ENCODE measurements at places on chromosomes 6 and 20.
A peak's percentile ranks its signal among the peaks of the same experiment; 100 is the strongest.

DNA sequence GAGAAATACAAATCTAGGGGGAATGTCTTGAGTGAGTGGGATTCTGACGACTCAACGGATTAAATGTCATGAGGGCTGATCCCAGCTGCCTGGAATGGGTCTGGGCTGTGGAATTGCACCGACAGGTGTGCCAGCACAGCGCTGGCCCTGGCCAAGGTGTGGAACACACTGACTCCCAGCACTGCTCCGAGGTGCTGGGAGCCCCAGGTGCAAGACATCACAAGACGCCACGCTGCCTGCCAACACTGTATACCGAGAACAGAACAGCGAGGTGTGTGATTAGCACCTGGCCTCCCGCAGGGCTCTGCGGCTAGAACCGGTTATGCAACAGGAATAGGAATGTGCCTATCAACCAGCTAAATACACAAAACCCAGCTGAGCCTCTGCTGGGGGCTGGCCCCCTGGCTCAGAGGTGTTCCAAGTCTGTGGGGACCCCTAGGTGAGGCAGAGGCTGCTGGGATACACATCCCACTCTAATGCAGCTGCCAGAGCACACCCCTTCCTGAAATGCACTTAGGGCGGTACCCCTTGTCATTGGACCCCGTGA, 24.8 kb upstream of the APMAP start:
- DNase-seq, result no peak

DNA sequence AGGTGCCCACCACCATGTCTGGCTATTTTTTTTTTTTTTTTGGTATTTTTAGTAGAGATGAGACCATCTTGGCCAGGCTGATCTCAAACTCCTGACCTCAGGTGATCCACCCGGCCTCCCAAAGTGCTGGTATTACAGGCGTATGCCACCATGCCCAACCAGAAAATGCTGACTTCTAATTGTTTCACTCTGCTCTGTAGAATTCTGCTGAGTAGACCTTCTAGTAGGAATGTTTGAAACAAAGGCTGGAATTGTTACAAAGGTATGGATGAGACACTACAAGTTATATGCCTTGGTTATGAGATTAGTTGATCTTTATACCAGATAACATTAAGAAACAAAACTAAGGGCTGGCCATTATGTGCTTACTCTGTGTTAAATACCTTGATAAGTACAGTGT, 44.8 kb downstream of the MEP1A start:
- DNase-seq, result no peak

DNA sequence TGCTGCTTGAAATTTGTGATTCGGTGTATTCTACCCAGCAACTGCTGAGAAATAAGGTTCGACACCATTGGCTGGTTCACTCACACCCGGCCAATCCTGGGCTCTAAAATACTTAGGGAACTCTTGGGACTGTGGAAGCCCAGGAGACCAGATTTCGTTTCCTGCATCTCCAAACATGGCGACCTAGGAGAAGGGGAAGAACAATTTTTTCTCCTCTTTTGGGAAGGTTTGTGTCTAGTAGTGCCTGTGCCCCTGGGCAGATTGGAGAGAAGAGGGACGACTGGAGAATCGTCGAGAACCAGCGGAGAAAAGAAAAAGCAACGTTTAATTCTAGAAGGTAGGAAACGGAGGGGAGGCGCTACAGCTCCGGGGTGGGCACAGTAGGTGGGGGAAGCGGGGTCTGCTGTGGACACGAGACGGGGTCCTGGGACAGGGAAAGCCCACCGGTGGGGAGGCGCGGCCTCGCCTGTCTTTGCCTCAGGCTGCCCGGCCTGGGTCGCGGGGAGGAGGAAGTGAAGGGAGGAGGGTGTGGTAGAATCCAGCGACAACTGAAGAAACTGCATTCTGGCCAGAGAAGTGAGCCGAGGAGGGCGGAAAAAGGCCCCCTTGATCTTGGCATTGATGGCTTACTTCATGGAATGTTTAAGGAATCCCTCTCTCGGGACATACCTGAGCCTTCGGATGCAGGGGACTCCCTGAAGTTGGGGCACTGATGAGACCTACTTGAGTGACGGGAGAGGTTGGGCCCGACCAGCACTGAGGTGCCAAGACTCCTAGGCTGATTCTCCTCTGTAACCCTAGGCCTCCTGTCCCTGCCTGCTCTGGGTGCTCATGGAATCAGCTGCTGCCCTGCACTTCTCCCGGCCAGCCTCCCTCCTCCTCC, at the start of gene BTN2A1:
Gene BTN2A1, plus strand, starts transcription at position 150 of the 883 bp plus-strand sequence. Its CDS starts 682 bp downstream, at position 832.
- DNase-seq, result peak; percentile 90

DNA sequence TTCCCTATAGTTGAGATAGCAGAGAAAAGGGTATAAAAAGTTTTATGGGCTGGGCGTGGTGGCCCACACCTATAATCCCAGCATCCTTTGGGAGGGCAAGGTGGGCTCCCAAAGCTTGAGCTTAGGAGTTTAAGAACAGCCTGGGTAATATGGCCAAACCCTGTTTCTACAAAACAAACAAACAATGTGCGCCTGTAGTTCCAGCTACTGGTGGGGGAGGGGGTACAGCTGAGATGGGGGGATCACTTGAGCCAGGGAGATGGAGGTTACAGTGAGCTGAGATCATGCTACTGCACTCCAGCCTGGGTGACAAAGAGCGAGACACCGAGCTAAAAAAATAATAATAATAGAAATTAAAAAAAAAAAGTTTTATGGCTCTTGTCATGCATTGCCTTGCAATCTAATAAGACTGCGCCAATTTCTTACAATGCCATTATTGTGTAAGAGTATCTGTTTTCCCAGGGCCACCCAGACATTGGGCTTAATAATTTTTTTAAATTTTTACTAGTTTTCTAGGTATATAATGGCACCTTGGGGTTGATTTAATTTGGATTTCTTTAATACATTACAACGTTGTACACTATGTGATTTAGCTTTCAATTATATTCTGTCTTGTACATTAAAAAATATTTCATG, 3.9 kb downstream of the ACSS2 start:
- no peak for DNase-seq

DNA sequence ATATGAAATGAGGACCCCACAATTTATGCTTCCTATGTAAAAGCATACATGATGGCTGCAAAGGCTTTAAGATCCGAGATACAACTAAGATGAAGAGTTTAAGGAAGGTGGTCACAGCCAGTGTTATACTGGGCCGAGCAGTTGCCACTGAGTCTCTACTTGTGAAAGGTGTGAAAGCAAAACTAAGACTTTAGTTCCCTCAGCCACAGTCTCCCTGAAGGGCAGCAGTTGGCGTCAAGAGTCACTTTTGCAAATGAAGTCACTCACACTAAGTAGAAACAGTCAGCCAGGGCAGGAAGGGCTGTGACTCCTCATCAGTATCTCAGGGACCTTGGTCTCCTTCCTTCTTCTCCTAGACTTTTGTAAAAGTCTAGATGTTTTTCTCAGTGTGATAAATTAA, 191.6 kb upstream of the MCHR2 start:
- no peak for DNase-seq

- no peak for DNase-seq
These were observed 114.6 kb upstream of the RIPOR2 start for GRCh38 chr6:25050356-25050755.

GRCh38 chr6:137601471-137601870, 107.3 kb upstream of the OLIG3 start:
- DNase-seq, result no peak

DNA sequence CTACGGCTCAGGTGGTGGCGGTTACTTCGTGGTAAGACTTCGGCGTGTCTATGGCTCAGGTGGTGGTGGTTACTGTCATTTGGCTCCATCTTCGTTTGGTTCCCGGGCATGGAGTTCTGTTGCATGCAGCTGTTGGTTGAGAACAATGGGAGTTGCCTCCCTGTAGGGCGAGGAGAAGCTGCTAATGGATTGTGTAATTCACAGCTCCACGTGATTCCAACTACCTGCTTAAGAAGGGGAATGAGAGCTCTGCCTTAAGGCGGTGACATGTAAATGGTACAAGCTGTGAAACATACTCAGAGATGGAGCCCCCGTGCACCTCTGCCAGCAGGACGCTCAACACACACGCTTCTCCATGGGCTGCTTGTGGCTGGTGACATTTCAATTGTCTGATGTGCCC, 12.4 kb upstream of the DACT2 start:
- no peak for DNase-seq

GRCh38 chr6:142294679-142295078, 7.1 kb upstream of the ADGRG6 start:
- no peak for DNase-seq

GRCh38 chr6:161947371-161947770, 673.5 kb upstream of the AGPAT4 start:
- no peak for DNase-seq

DNA sequence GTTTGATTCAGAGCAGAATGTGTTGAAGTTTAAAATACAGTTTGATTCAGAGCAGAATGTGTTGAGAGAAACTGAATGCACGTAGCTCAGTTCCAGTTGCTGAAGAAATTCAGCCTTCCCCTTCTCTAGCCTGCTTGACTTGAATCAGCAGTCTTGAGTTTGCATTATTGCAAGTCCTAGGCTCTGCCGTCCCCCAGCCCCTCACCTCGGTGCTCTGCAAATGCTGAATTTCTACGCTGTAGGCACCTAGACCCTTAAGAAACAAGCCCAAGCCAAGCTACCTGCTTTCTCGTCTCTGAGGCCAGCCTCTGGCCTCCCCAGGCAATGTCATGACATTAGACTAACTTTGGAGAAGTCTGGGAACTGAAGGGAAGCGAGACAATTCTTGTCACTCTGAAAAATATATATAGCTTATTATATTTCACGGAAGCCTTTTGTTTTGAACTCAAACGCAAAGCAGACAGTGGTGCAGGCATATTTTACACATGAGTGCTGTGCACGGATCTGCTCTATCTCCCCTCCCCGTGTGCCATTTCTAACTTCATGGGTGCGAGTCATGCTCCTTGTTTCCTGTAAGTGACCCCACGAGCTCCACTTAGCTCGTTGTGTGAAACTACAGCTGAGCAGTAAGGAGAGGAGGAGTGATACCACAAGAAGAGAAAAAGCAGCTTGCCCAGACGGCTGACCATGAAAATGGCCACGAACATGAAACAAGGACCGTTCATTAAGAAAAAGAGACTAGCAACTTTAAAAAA, 71.4 kb upstream of the DUSP22 start:
- no peak for DNase-seq

GRCh38 chr20:24597051-24597450, 127.6 kb downstream of the SYNDIG1 start:
- no peak for DNase-seq

DNA sequence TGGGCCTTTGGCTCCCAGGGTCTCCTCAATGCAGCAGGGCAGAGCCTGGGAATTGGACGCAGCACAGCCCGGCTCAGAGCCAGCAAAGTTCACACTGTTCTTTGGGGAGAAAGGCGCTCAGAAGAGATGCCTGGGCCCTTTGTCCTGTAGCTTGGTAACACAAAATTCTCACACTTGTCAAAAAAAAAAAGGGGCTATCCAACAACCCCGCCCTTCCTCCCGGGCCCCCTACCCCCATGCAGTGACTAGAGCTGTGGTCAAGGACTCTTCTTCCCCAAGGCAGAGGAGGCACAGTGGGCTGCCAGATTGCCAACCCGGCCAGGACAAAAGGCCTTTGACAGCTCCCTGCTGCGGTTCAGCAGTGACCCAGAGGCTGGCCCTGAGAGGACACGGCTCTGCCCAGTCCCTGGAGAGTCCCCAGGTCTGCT, 2.0 kb downstream of the NKAIN4 start:
- no peak for DNase-seq

DNA sequence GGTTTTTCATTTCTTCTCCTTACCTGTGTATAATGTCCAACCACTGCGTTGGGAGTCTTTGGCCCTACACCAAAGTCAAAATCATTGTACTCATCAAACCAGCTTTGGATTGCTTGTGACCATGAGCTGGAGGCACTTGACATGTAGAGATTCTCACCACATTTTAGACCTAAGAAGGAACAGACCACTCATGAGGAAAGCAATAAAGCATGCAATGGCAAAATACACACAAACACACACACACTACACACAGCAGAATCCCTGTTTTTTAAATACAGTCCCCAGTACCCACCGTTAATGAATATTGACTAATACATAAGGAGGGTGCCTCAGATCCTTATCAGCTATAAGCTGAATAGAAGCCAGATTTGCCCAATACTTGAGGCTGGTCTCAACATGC, 10.5 kb downstream of the CRISP3 start:
- no peak for DNase-seq

Measured in hematopoietic multipotent progenitor cell treated with erythropoietin and hydrocortisone succinate and interleukin-3 and kit ligand, for 17 days (in vitro differentiated cells).